ENCODE measurements at places on chromosomes 1 and 21.

DNA sequence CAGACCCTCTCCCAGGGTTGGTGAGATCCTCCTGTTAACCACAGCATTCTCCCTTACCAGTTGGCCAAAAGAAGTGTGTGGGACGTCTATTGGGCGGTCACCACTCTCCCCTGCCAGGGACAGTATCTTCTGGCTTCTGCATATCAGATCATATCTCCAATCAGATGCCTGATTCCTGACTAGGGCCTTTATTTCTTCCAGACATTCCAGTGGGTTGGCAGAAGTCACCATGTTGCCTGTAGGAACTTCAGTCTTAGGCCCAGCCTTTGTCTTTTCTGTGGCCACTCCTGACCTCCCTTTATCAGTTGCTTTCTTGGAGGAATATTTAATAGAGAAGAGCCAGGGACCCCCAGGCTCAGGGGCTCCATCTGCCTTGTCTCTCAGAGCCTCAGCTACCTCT, 130.4 kb upstream of the F3 start:
- no peak for DNase-seq

- no peak for DNase-seq
Measured at GRCh38 chr1:203506858-203507626, 13.1 kb downstream of the OPTC start.

- DNase-seq: no peak
Measured at GRCh38 chr1:169586067-169586394, 250 bp downstream of the F5 start.

GRCh38 chr21:26425576-26425975, 147.5 kb downstream of the CYYR1 start:
- DNase-seq: no peak

GRCh38 chr1:57331620-57332019, 92.2 kb downstream of the DAB1 start:
- no peak for DNase-seq

GRCh38 chr1:18444563-18444962, 36.2 kb upstream of the KLHDC7A start:
- DNase-seq: no peak

DNA sequence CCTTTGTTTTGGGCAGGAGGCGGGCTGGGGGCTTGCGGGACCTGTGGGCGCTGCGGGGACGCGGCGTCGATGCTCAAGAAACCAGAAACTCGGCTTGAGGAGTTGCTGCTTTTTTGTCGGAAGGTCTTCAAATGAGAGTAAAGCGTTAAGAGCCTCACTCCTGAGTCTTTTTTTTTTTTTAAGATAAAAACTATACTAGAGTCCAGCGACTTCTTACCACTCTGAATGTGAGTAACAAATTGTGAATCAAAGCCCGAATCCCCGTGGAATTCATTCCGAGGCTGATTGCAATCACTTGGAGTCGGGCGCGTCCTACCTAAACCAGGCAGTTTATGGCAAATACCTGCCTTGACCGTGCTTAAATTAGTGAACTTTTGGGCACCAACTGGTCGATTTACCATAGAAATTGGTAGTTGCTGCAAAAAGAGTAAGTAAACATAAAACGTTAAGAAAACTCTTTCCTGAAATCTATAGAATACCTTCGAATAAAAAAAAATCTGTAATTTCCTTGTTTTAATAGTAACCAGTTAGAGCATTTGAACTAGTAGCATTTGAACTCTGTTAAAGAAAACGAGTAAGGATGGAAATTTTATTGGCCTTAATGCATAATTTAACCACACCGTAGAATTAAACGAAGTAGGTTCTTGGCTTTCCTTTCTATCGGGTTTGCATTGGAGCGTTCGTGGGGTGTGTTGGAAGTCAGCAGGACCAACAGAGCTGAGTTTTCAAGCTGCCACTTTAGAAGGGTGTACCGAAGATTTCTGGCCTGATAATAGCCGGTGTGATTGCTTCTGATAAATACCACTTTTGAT, 769 bp downstream of the GPSM2 start:
- DNase-seq: no peak

DNA sequence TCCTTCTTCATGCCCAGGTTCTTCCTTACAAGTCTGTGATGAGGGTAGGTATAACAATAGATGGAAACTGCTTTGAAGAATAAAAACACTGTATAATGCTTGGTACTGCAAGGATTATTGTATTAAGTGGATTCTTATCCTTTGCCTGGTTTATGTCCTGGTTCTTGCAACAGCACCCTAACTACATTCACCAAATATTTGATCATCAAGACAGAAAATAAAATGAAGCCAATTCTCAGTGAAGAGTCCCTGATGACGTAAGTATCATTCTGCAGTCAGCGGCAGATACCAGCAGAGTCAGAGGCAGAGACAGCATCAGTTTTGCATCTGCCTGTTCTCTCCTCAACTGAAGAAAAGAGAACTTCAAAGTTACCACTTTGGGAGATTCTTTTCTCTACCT, 19.7 kb downstream of the ARHGEF11 start:
- DNase-seq: no peak

- no peak for DNase-seq
Measured at GRCh38 chr1:80917225-80917624, 883.5 kb upstream of the ADGRL2 start.

GRCh38 chr1:173427146-173428054, 49.7 kb upstream of the PRDX6 start:
- no peak for DNase-seq

DNA sequence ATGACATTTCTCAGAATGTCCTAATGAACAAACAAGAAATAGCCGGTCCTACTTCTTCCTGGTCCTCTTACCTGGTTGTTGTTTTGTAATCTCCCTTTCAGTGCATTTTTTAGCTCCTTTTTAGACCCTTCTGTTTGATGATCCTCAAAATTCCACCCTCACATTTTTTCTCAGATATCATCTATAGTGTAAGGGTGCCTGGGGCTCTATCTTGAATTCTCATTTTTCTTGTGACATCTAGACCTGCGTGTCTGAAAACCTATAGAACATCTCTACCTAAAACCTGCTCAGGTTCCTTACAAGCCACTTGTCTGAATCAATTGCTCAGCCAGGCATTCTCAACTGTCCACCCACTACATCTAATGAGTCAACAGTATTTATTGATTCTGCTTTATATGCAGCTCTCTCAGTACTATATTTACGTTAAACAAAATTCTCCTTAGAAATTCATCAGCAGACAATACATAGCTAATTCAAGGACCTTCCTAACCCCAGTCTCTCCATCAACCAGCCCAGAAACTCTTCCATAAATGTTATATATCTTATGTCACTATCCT, 36.5 kb upstream of the USH2A start:
- DNase-seq: no peak

GRCh38 chr1:155072531-155073289, 5.9 kb upstream of the EFNA3 start:
- DNase-seq: no peak

DNA sequence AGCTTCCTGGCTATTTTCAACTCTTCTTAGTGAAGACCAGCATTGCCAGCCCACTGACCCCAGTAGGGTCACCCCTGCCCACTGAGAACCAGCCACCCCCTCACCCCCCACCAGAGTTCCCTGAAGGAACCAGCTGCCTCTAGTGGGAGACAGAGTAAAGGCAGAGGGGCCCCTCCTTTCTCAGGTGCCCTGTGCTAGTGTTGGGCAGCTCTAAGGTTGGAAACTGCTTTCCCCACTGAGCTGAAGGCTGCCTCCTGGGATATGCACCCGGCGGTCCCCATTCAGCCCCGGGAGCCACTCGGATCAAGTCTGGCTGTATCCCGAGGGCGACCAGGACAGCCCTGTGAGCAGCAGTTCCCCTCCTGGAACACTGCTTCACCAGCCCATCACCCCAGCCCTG, 111.0 kb downstream of the PGBD5 start:
- no peak for DNase-seq

DNA sequence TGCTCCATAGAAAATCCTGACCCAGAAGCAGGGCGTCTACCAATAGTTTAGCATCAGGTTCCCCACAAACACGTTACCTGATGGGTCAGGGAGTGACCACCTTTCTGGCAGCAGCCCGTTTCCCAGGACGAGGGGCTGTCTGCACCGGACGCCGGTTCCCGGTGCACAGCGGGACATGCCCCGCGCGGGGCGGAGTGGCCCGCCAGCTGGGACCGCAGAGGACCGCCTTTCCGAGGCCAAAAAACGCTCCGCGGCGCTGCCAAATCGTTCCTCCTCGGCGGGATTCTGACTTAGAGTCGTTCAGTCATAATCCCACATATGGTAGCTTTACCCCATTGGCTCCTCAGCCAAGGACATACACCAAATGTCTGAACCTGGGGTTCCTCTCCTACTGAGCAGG, 126.1 kb downstream of the LIPI start:
- DNase-seq: no peak

DNA sequence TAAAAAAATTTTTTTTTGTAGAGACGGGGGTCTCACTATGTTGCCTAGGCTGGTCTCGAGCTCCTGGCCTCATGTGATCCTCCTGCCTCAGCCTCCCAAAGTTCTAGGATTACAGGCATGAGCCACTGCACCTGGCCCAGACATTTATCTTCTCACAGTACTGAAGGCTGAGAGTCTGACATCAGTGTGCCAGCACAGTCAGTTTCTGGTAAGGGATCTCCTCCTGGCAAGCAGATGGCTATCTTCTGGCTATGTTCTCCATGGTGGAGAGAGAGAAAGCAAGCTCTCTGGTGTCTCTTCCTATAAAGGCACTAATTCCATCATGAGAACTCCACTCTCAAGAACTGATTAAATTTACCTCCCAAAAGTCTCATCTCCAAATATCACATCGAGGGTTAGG, 57.8 kb upstream of the C1orf185 start:
- DNase-seq: no peak

- no peak for DNase-seq
Measured at GRCh38 chr1:185040408-185040735, 5.0 kb upstream of the RNF2 start.

GRCh38 chr1:25245809-25246599, 1.2 kb downstream of the RSRP1 start:
- no peak for DNase-seq

- no peak for DNase-seq
Measured at GRCh38 chr1:112040891-112041740, 51.6 kb upstream of the KCND3 start.

DNA sequence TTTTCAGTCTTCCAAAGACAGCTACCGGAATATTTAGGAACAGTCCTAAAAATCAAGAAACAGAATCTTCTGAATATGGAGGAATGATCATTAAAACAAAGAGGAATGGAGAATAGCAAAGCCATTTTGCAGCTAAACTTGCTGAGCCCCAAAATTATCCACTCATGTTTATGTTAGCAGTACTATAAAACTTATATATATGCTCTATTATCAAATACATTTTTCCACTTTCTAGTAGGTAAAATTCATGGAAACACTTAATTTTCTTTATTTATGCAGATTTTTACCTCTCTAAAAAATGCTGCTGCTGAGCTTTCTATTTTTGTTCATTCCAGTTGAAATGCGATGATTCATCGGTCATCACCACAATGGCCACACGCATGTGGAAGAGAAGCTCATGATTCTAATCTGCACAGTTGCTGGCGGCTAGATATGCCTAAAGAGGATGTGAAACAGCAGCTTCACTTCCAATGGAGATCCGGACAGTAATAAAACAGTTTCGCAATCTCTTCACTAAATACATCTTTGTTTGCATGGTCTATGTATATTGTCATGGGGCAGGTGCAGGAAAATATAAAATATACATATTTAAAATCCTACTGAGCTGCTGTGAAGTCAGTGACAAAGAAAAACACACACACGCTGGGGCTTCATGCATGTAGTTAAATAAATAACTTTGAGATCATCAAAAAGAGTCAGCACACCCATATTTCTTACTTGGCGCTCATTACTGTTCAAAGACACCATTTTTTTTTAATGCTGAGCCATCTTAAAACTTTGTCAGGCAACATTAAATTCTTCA, 292.2 kb downstream of the SMYD3 start:
- peak; percentile 39 for DNase-seq

DNA sequence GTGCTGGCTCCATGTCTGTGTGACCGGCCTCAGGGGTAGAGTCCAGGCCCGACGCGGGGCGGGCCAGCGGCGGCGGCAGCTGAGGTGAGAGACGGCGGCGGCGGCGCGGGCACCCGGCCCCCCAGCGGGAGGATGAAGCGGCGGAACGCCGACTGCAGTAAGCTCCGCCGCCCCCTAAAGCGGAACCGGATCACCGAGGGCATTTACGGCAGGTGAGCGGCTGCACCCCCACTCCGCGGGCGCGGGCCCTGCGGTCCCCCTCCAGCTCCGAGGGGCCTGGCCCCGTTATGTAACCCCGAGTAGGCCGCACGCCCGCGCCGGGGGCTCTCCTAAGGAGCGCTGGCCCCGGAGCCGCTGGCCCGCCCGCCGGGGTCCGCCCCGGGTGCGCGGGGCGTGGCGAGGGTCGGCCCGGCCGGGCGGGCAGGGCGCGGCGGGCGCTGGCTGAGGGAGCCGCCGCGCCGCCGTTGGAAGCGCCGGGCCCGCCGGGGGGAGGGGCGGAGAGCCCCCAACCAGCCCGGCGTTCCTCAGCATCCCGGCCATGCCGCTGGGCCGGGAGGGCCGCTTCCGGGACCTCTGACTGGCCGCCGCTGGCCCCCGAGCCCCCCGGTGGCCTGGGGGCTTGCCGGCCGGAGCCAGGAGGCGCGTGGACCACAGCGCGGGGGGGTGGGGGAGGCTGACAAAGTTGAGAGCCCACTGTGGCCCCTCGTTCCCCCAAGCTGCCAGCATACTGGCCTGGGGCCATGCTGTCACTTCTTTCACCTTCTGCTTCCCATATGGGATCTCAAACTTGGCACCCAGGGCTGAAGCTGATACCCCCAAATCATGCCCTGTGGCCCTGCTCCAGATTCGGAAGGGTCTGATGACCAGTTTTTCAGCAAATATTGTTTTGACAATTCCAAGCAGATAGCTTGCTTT, 527 bp downstream of the MACO1 start:
- no peak for DNase-seq

GRCh38 chr1:183687546-183688304, 34.6 kb upstream of the APOBEC4 start:
- DNase-seq: no peak
